ENCODE measurements at places on chromosomes 3 and 15. TPM values are rescaled to one million over a fixed set of nuclear protein-coding genes. Genes with fewer than 3 reads are reported as not detected.

GRCh38 chr15:101093958-101094357 is 157.9 kb downstream of the CHSY1 start:
- H3K27me3 ChIP-seq, result no peaks in the 10 kb centered on the region
- no peaks in the 10 kb centered on the region for H3K36me3 ChIP-seq
- no peak for DNase-seq
- no peak overlapping the region for H3K4me3 ChIP-seq
- H3K27ac ChIP-seq, result no peak overlapping the region

DNA sequence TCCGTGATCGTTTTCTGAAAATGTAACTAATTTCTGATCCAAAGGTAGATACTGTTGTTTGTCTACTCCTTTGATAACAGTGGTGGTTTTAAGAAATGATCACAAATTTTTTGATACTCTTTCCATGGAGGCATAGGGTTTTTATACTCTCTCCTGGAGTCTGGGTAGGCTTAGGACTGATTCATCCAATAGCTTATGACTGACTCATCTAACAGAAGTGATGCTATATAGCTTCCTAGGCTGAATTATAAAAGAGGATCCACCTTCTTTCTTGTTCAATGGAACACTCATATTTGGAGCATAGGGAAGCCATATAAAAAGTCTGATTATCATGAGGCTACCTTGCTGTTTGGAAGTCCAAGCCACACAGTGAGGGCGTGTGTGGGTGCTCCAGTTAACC is 84.3 kb downstream of the CHST2 start:
- no peak overlapping the region for H3K27ac ChIP-seq
- no peak for DNase-seq
- peaks cover 7% of the 10 kb centered on the region for H3K4me1 ChIP-seq
- H3K4me3 ChIP-seq, result no peak overlapping the region
- no peaks in the 10 kb centered on the region for H3K27me3 ChIP-seq

- DNase-seq, result no peak
- no peaks in the 10 kb centered on the region for H3K4me1 ChIP-seq
- no peaks in the 10 kb centered on the region for H3K36me3 ChIP-seq
- H3K27me3 ChIP-seq, result peaks cover 3% of the 10 kb centered on the region
- H3K27ac ChIP-seq, result no peak overlapping the region
- H3K4me3 ChIP-seq, result no peak overlapping the region
These were observed 844.7 kb downstream of the DIPK2A start for GRCh38 chr3:144816323-144816722.

DNA sequence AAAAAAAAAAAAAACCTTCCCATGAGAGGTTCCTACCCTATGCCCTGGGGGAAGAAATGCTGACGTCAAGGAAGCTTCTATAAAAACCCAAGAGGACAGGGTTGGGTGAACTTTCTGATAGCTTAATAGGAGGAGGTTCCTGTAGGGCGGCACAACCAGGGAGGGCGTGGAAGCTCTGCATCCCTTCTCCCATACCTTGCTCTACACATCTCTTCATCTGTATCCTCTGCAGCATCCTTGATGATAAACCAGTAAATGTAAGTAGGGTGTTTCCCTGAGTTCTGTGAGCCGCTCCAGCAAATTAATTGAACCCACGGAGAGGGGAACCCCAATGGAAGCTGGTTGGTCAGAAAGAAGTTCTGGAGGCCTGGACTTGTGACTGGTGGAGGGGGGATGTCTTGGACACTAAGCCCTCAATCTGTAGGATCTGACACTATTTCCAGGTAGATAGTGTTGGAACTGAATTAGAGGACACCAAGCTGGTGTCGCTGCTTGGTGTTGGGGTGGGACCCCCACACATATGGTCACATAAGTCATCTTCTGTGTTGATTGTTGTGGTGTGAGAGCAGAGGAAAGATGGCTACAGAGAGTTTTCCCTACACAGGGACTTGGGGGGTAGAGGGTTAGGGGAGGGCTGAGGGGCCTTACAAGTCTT is 91.5 kb downstream of the ST6GAL1 start:
- H3K27me3 ChIP-seq, result no peaks in the 10 kb centered on the region
- H3K4me1 ChIP-seq, result peaks cover 19% of the 10 kb centered on the region
- DNase-seq, result no peak
- no peak overlapping the region for H3K27ac ChIP-seq
- no peak overlapping the region for H3K4me3 ChIP-seq
- peaks cover 2% of the 10 kb centered on the region for H3K36me3 ChIP-seq

- no peak overlapping the region for H3K27ac ChIP-seq
- peaks cover 12% of the 10 kb centered on the region for H3K4me1 ChIP-seq
- no peaks in the 10 kb centered on the region for H3K27me3 ChIP-seq
- DNase-seq, result no peak
- no peak overlapping the region for H3K4me3 ChIP-seq
These were observed 148.7 kb upstream of the TGFBR2 start for GRCh38 chr3:30457726-30458125.

- H3K36me3 ChIP-seq, result peaks cover 8% of the 10 kb centered on the region
- no peaks in the 10 kb centered on the region for H3K27me3 ChIP-seq
- H3K27ac ChIP-seq, result peak overlapping the region; percentile 92
- H3K4me3 ChIP-seq, result no peak overlapping the region
- no peak for DNase-seq
These were observed 15.7 kb downstream of the PLEKHO2 start for GRCh38 chr15:64857421-64857820.

DNA sequence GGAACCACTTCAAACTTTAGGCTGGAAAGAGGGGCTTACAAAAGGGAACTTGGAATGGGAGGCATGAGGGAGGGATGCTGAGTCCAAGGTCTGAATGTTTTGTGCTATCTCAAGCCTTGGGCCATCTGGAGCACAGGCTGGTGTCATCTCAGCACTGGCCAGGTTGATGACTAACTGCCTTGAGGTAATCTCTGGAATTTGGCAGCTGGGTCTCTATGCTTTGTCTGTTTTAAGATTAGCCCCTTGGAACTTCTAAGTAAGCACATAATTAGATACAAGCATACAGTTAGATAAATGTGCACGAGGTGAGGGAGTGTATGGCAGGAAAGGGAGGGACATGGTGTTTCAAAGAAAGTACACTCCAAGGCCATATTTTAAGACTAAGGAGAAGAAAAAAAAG is 252.4 kb upstream of the CCDC54 start:
- H3K4me3 ChIP-seq, result no peak overlapping the region
- DNase-seq, result no peak

DNA sequence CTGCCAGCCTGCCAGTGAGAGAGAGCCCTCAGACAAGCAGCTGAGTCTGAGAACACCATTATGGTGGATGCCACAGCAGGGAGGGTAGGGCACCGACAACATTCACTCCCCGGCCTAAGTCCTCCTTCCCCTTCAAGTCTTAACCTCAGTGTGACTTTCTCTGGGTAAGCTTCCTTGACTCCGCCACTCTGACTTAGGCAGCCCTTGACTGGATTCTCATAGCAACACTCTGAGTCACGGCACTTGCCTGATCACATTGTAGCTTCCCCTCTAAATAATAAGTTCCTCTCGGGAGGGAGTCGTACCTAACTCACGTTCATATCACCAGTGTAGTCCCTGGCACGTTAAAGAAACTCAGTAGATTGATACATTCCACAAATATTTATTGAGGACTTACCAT is 180.5 kb downstream of the FOXB1 start:
- no peak for DNase-seq
- no peaks in the 10 kb centered on the region for H3K4me1 ChIP-seq
- peaks cover 31% of the 10 kb centered on the region for H3K27me3 ChIP-seq
- H3K4me3 ChIP-seq, result no peak overlapping the region
- H3K27ac ChIP-seq, result no peak overlapping the region

CHRD gene
- 1.5 TPM for total RNA-seq

DAPK2 gene
- 1.3 TPM for total RNA-seq

LINGO1 gene
- total RNA-seq, result 12.2 TPM

INTS14 gene
- total RNA-seq, result 33.0 TPM

POPDC2 gene
- total RNA-seq, result 0.80 TPM
